Foreskin keratinocyte (primary cell): ENCODE measurements at places on chromosomes 12 and 14. TPM values are rescaled to one million over a fixed set of nuclear protein-coding genes. Genes with fewer than 3 reads are reported as not detected.
A peak's percentile ranks its signal among the peaks of the same experiment; 100 is the strongest.

DNA sequence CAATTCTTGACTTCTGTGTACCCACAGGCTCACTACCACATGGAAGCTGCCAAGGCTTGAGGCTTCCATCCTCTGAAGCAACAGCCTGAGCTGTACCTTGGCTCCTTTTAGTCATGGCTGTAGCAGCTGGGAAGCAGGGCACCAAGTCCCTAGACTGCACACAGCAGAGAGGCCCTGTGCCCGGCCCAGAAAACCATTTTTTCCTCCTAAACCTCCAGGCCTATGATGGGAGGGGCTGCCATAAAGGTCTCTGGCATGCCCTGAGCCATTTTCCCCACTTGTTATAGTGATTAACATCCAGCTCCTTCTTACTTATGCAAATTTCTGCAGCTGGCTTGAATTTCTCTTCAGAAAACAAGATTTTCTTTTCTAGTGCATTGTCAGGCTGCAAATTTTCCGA lies 121.8 kb downstream of the RPS6KA5 start:
- no peak for DNase-seq

GRCh38 chr12:77392467-77393088 lies 327.2 kb upstream of the E2F7 start:
- no peak for DNase-seq

Gene ATL1
- 1.0 and 1.8 TPM in 2 replicates for polyA plus RNA-seq

Gene POTEG
- polyA plus RNA-seq, result not detected in 2 replicates

DNA sequence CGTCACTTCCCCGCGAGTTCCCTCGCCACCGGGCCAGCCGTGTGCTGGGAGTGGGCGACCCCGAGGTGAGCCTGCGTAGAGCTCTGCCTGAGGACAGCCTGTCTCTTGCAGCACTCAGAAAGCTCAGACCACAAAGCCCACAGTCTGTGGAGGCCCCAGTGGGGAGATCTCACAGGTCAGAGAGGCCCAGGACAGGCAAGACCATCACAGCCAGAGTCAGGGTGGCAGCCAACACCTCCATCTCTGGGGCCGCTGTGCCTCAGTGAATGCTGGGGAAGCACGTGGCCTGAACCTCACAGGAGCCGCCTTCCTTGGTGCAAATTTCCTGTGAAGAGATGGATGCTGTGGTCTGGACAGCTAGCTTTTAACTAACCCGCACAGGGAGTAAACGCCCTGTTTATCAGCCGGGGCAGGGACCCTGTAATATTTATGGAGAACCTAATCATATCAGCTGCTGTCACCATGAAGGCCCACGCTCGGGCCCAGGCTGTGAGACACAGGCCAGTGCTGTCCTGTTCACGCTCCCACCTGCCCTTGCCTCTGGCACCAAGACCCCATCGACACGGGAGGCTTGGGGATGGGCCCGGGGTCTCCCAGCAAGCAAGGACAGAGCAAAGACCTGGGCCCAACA lies 56.9 kb downstream of the CDC42BPB start:
- no peak for DNase-seq

Gene DPPA3
- not detected in 2 replicates for polyA plus RNA-seq

GRCh38 chr14:45705940-45706534 lies 453.0 kb upstream of the MIS18BP1 start:
- no peak for DNase-seq

DNA sequence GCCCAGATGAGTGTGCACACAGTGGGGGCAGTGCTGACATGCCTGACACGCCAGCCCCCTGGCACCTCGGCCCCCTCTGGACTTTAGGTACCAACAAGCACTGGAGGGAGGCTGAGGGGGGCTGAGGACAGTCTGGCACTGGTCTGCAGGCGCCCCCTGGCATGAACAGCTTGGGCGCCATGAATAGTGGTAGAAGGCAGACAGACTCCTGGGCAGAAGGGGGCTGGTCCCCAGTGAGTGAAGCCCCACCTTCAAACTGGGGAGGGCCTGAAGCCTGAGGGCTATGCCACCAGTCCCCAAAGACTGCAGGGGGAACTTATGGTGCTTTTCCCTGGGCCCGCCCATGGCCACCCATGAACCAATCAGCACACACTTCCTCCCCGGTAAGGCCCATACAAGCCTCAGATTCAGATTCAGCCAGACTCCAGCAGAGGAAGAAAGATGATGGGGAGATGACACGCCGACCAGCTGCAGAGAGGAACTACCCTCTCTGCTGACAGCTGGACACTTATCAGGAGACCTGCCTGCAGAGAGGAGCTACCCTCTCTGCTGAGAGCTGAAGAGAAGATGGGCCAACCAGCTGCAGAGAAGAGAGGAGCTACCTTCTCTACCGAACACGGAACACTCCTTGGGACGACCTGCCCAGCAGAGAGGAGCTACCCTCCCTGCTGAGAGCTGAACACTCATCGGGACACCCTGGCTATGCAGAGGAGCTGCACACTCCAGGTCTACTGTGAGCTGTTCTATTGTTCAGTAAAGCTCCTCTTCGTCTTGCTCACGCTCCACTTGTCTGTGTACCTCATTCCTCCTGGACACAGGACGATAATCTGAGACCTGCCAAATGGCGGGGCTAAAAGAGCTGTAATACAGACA lies 324.5 kb downstream of the PCNX1 start:
- no peak for DNase-seq

Gene ASIC1
- polyA plus RNA-seq, result 4.3 and 5.6 TPM in 2 replicates

- DNase-seq, result no peak
These were observed 25.3 kb downstream of the WDR20 start for GRCh38 chr14:102164965-102165364.

DNA sequence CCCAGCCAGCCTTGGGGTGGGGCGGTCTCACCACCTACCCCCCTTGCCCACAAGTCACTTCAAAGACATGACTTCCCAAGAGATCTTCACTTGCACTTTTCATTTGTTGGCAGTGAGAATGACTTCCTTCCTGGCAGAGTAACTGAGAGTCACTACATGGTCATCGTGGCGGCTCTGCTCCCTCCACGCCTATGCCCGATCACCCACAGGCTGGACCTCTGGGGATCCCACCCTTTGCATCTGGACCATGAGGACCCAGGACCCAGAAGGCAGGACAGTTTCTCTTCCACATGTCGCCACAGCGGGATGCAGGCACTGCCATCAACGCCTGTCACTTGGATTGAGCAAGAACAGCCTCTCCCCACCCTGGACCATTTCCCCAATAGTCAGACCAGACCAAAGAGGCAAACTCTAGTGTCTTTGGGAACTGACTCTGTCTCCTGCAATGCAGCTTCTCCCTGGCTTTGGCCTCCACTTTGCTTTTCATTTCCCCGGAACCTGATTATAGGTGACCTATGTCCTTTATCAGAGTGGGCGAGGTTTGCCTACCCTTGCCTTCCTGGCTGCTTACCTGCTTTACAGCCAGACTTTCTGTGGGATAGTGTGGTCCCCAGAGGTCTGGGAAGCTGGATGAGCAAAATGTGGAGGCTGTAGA lies 3.6 kb downstream of the VDR start:
- no peak for DNase-seq

DNA sequence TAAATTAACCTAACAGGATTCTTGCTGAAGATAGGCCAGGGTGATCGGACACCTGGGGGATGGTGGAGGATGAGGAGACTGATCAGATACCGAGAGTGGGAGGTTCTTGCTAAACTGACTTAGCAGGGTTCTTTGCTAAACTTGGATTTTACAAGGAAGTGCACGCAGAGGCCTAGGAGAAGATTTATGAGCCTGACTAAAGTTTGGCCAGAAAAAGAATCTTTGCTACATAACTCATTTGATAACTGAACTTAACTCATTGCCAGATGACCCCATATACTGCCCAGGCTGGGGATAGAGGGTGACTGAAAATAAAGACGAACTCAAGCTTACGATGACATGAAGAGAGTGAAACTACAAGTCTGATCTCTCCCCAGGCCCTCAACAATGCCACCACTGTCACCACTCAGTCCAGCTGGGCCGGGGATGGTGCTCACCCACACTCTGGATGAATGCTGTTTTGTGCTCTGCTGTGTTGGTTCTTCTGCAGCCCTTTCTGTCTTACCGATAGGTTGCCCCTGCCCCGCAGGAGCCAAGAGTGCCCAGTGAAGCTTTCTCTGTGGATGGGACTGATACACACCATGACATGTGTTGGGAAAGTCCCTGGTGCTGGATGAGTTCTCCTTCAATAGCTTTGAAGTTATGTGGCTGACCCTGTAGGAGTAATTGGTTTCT lies 29.0 kb downstream of the PPFIBP1 start:
- DNase-seq, result no peak

Gene PCK2
- 49.2 and 81.1 TPM in 2 replicates for polyA plus RNA-seq

DNA sequence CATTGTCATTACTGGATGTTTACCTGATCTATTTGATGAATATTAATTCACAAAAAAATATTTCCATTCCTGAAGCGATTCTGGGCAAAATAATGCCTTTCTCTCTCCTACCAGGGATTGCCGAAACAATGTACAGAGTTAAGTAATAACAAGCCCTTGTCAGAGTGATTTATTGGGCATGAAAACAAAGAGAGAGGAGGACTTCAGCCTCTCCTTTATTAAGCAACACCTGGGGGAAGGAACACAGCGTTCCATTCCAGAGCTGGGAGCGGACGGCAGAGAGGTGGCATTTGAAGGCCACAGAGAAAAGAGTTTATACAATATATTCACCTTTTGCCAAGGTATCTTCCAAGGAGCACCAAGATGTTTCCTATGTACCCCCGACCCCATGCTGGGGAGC lies 165.8 kb downstream of the KSR2 start:
- peak; percentile 77 for DNase-seq

Gene HSP90B1
- 747 and 810 TPM in 2 replicates for polyA plus RNA-seq

- no peak for DNase-seq
These were observed 21.4 kb downstream of the ZNF268 start for GRCh38 chr12:133202493-133203343.

DNA sequence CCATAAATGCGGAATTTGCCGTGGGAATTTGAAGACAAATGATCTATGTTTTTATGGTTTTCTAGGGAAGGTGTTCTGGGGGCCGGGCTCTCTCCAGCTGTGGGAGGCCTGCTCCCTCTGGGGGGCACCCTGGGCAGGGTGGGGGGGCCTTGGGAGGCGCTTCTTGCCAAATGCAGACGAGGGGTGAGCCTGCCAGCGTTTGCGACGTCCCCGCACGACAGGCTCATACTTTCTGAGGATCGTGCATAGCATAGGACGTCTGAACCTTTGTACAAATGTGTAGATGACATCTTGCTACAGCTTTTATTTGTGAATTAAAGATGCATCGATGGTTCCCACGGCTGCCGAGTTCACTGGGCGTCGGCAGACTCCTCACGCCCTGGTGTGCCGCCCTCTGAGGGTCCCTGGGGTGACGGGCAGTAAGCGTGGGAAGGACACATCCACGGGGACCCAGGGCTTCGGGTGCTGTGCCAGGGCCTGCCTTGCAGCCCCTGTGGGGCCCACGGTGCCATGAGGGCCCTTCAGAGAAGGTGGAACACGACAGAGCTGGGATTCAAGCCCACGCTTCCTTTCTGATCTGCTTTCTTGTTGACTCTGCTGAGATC lies 42.3 kb downstream of the KIF26A start:
- no peak for DNase-seq

DNA sequence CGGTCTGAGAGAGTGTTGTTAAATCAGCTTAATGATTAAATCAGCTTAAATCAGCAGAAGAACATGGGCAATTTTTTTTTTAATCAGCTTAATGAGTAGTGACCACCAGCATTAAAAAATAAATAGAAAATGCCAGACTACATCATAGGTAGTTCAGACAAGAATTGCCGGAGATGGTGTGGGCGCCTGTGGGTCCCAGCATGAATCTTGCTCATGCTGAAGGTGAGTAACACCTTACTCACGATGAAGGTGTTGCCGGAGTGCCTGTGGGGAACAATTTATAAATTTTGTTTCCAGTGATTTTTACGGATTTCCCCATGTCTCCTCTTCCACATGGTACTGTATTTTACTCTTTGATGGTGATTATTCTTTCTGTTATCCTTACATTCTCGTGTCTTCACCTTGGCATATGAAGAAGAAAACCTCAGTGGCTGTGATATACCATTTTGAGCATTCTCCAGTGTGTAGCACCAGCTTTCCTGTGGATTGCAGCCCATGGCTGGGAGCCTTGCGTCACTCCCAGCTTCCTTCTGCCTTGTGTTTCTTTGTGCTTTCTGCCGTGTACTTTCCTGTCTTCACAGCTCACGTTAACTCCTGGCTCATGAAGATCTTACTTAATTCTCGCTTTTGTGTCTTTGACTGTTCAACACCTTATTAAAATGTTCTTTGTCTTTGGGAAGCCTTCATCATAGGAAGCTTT lies 4.7 kb downstream of the TDRD9 start:
- DNase-seq, result peak; percentile 86

DNA sequence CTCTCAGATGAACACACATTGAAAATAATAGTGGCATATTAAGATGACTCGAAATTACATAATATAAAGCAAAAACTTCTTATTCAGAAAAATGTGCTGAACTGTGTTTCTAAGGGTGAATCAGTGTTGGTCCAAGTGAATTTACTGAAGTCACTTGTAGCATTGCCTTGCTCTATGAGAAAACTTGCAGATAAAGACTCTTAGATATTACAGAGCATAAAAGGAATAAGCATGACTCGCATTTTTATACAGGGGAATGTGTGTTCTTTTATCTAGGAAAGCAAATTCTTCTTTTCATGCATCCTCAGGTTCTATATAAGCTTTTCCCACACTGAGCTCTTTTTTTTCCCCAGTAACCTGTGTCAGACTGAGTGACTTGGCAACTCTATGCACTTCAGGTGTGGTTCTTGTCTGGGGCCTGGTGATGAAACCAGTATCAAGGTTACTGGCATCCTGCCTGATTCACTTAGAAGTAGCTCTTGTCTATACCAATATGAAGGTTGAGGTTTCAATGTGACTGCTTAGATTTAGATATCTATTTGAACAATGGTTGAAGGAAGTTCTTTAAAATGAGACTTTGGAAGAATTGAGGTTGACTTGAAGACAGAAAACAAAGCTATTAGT lies 76.1 kb downstream of the OTOGL start:
- no peak for DNase-seq

Gene CIT
- polyA plus RNA-seq, result 3.9 and 5.2 TPM in 2 replicates

DNA sequence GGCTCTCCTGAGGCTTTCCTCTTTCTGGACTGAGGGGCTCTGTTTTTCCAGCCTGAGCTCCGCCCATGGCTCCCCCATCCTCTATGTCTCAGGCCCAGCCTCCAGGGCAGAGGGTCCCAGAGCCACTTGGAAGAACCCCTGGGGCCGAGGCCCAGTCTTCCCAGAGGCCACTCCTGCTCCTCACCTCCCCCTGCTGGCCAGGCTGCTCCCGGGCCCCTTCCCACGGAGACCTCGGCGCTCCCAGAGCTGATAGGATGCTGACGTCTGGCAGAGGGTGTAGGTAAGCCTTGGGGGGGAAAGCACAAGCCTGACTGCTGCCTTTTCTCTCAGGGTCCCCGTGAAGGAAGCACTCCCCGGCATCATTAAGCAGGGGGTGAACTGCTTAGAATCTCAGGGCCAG lies 51.4 kb downstream of the ERH start:
- DNase-seq, result no peak

Gene WIF1
- not detected in 2 replicates for polyA plus RNA-seq

DNA sequence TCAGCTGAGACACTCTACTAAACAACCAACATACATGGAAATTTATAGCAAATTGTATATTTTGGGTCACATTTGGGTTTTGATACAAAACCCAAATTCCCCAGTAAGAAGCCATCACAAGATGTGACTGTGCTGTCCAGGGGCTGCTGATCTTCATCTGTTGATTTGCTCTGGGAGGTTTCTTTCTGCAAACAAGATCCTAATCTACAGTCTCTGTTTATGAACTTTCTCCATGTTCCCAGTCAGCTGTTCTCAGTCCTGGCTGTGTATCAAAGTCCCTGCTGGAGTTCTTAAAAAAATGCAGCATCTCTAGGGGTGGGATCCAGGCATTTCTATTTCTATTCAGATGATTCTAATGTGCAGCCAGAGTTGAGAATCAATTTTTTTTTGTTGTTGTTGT lies 85.1 kb downstream of the ATP23 start:
- no peak for DNase-seq

Gene SERPINA9
- polyA plus RNA-seq, result not detected in 2 replicates
